Stimulated activated CD4-positive, alpha-beta T cell treated with anti-CD3 and anti-CD28 coated beads, TNF-alpha, amount 100 ng/mL, for 48 hours (primary cell): ENCODE measurements at places on chromosomes 3 and 15.

DNA sequence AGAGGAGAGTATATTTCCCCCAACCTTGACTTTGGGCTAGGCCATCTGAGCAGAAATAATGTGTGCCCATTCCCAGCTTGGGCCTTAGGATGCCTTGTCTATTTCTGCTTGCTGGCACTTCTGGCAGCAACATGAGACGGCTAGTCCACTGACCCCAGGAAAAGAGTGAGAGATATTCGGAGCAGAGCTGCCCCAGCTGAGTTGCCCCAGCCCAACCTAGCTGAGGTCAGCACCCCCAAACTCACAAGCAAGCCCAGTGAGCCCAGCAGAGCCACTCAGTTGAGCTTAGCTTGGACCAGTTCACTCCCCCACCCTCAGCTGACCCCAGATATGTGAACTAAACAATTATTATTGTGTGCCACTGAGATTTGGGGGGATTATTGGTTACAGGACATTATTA is 20.2 kb downstream of the ITGA11 start:
- DNase-seq, result no peak

DNA sequence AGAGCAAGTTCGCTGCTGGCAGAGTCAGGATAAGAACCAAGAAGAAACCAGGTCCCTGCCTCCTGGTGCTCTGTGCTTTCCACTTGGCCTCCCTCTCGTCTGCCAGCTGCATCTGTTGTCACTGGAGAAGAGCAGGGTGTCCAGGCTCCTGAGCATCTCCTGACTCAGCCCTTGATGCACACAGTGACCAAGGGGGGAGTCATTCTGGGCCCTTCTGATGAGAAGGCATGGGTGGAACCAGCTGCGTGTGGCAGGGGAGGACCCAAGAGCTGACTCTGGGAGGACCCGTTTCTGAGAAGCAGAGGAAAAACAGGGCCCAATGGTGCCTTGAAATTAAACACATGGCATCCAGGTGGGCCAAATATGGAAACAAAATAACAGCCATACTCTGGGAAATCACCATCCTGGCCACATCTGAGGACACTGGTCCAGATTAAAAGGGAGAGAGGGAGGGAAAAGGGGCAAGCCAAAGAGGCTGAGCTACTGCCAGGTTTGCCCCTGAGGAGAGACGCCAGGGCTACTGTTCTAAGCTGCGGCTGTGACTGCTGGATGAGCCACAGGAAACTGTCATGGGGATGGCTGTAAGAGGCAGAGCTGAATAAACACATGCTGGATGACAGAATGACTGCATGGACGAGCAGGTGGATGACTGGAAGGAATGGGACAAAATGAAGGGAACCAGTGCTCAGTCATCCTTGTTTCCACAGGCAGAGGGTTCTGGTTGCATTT is 58.1 kb upstream of the CA12 start:
- DNase-seq, result no peak

DNA sequence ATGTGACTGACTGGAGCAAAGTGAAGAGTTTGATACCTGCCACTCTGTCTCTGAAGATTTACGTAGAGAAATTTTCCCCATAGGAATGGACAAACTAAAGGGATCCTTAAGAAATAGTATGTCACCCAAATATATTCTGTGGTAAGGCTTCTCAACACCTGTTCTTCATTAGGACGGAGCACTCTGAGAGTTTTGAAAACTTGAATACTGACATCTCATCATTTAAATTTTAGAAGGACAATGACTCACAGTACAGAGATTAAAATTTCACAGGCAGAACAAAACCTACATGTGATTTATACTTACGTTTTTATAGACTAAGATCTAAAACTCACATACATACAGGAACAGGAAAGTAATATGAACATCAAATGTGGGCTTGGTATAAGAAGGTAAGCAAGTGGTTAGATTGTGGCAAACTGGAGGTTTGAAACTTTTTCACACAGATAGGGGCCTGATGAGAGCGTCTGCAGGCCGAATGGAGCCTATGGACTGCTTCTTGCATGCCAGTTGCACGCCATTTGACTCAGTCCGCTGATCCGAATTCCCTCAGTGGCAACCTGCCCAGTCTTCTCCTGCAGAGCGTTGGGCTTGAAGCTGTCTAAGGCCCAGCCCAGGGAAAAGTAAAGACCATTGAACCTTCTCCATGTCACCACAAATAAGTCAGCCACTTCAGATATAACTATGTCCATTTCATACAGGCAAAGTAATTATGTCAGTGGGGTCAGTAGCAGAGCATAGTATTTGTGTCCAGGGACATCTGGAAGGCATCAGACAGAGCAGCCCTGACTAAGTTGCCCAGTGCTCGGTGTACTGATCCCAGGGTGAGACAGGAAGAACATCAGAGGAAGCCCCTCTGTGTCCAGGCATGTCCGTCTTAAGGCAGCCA is 45.7 kb downstream of the ZBTB38 start:
- no peak for DNase-seq

- DNase-seq, result no peak
Measured at GRCh38 chr15:71424765-71425164, 309.5 kb downstream of the THSD4 start.

DNA sequence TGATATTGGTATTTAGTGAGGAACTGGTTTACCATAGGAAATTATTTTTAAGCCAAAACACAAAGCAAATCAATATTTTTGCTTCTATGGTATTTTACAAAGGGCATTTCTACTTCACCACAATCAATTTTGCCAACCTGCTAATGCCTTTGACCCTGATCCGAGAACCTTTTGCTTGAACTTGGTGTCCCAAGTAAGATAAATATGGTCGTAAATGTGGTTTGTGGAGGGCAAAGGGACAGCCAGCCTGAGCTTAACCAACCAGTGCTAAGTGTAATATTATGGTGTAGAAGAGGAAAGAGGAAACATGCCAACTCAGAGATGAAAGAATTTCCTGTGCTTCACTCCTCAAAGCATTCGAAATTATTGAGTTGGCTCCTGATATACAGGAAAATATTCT is 148.4 kb downstream of the C3orf38 start:
- DNase-seq, result no peak

DNA sequence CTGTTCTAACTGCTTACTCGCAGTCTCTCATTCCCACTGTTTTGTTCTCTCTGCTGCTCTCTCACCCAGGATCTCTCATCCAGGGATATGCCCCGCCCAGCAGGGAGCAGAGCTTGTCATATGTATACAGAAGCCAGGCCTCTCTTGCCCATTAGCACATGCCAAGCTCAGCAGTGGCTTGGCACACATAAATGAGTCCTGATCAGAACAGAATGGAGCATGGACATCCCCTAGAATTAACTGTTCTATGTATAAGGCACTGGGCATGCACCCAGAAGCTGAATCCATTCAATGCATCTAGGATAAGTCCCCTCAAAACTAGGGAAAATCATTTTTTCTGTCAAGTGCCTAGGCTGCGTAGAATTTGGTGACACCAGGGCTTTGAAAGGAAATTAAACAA is 61.6 kb downstream of the IGSF11 start:
- DNase-seq, result no peak

- DNase-seq, result no peak
Measured at GRCh38 chr3:53711387-53711786, 134.8 kb downstream of the CHDH start.

GRCh38 chr3:71039332-71039731 is 544.2 kb downstream of the FOXP1 start:
- DNase-seq, result no peak

- no peak for DNase-seq
Measured at GRCh38 chr3:52088445-52089367, 32.3 kb upstream of the DUSP7 start.

GRCh38 chr15:25775317-25775912 is 87.7 kb downstream of the ATP10A start:
- no peak for DNase-seq

- no peak for DNase-seq
Measured at GRCh38 chr3:163490119-163490518, 1588.2 kb downstream of the SI start.

- no peak for DNase-seq
Measured at GRCh38 chr3:123757281-123757940, 126.7 kb downstream of the MYLK start.

DNA sequence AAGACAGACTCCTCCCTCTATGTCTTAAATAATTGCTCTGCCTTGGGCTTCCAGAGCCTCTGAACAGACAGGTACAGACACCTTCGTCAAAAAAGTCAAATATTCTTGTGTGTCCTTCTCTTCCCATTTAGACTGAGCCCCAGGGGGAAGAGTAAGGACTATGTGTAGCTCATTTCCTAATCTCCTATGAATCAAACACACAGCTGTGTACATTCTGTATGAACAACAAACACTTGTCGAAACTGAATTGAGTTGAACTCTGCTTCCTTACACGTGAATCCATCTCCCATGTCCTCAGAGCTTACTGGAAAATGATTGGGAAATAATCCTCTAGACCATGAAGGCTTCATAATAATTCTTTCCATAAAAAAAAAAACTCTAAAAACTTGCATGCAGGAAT is 80.8 kb downstream of the MOBP start:
- DNase-seq, result no peak

DNA sequence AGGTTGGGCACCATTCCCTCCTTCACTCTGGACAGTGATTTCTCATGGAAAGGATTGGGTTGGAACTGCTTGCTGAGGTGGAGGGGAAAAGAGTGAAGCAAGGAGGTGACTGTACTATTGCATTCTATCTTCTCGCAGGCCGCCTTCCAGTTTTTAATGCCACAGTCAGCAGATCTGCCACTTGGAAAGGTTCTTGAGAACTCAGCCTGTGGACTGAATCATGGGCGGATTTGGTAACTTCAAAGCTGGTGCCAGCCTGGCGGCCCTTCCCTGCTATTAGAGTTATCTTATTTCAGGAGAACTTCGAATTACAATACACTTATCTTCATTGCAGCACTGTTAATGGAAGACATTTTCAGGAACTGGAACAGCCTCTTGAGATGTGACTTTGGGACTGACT is 23.1 kb upstream of the SLC28A2 start:
- no peak for DNase-seq

DNA sequence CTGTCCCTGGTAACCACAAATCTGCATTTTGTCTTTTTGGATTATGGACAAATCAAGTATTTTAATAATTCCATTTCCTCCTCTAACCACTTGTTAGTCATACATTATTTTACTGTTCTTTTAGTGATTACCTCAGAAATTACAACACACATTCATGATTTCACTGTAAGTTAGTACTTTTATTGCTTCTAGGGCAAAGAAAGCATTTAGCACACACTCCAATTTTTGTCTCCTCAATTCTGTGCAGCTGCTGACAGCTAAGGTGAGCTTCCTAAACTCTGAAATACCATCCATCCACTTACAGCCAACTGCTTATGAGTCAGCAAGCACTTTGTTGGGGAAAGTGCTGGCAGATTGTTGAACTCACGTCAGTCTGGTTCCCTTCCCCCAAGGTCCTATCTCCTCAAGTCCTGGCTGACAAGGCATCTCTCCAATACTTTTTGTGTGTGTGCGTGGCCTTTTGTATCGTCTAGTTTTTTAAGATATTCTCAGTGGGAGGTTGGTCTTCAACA is 49.4 kb upstream of the TNFAIP8L3 start:
- no peak for DNase-seq

GRCh38 chr3:176651622-176652021 is 545.7 kb downstream of the TBL1XR1 start:
- DNase-seq, result no peak

GRCh38 chr15:75125935-75126334 is 75.7 kb upstream of the C15orf39 start:
- no peak for DNase-seq

GRCh38 chr3:179189759-179190158 is 41.6 kb downstream of the PIK3CA start:
- no peak for DNase-seq

DNA sequence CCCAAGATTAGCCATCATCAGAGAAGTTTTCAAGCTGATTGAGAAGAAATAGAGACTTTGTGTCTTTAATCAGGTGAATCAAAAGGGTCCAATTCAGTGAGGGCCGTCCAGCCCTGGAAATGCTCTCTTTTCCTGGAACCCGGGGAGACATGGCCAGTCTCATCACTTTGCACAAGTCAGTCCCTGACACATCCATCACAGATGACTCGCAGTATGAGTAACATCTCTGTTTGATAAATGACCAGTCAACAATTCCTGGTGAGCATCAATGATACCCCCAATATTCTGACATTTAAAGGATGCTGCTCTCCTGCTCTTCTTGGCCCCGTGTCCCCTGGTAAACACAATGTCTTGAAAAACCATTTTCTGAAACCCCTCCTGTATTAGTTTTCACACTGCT is 26.7 kb downstream of the C3orf20 start:
- no peak for DNase-seq

GRCh38 chr15:98909968-98910885 is 97.4 kb downstream of the PGPEP1L start:
- no peak for DNase-seq

- DNase-seq, result no peak
Measured at GRCh38 chr15:40239404-40239692, 485 bp downstream of the PAK6 start.

DNA sequence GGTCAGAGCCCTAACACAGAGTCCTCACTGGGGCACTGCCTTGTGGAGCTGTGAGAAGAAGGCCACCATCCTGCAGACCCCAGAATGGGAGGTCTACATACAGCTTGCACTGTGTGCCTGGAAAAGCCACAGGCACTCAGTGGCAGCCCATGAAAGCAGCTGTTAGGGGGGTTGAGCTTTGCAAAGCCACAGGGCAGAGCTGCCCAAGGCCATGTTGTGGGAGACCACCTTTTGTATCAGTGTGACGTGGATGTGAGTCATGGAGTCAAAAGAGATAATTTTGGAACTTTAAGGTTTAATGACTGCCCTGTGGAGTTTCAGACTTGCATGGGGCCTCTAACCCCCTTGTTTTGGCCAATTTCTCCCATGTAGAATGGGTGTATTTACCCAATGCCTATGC is 52.9 kb upstream of the TPRG1 start:
- DNase-seq, result no peak

DNA sequence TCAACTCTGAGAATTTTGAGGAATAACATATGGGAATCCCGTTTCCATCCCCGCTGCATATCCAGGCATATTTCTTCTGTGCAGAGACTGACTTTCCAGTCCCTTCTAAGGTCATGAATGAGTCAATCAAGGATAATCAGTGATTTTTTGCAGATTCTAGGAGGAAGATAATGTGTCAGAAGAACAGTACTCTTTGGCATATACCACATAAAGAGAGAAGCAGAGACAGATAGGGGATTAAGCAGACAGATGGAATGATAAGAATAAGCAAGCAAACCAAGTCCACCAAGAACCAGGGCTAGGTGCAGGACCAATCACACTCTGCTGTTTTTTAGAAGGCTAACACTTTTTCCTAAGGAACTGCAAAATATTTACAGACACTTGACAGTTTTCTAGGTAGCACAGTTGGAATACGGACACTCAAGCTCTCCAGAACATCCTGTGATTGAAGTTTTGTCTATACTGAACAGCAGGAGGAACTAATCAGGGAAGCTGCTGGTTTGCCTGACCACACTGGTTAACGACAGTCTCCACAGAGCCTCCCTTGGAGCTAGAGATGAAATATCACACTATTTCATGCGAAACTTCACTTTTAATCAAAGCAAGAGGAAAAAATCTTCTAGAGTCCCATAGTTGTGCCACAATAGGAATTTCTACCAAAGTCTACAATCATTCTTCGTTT is 450.0 kb upstream of the KCNMB2 start:
- DNase-seq, result no peak

- no peak for DNase-seq
Measured at GRCh38 chr3:132972333-132972732, 65.9 kb upstream of the TMEM108 start.

DNA sequence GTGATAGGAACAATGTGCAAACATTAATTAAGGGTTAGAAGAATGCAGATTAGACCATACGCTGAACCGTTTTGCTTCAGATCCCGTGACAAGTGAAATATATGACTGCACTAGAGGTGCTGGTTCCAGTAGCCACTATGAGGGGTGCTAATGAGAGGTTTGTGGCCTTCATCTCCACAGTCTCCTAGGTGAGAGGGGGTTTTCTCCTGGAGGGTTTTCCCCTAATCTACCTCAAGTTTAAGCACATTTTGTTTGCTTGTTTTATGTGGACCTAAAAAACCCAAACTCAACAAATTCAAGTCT is 13.7 kb upstream of the SHF start:
- DNase-seq, result no peak
